ENCODE measurements at places on chromosomes 11 and 22. TPM values are rescaled to one million over a fixed set of nuclear protein-coding genes. Genes with fewer than 3 reads are reported as not detected.
A peak's percentile ranks its signal among the peaks of the same experiment; 100 is the strongest.

DNA sequence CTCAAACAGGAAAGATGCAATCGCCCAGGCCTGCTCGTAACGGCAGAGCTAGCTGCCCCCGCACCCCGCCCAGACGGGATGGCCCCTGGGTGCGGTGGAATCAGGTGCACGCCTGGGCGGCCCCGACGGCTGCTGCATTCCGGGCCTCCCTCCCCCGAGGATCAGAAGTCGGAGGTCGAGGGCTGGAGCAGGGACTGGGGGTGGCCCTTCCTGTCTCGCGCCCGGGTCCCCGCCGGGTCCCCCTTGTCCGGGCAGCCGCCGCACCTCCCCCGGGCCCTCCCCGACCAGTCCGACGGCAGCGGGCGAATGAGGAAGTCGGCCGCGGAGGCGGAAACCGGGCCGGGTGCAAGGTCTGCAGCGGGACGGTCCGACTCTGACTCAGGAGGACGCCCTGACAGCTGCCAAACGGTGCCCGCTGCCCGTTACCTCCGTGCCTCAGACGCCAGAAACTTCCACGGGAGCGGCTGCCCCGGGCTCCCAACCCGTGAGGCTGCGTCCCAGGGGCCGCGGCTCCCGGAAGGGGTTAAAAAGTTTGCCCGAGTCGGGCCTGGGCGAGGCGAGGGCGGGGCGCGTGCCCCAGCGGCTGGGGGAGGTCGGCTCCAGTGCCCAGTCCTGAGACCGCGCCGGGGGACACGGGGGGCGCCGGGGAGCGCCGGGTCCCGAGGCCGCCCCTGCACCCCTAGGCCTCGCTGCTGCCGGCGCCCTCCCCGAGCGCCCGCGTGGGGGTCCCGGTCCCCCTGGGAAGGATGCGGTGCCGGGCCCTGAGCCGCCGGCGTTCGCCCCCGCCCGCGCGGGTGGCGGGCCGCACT lies 663 bp downstream of the MYH9 start:
- peak; percentile 86 for DNase-seq

- no peak for DNase-seq
Observed at GRCh38 chr11:120147094-120147949, 9.4 kb upstream of the TRIM29 start.

DNA sequence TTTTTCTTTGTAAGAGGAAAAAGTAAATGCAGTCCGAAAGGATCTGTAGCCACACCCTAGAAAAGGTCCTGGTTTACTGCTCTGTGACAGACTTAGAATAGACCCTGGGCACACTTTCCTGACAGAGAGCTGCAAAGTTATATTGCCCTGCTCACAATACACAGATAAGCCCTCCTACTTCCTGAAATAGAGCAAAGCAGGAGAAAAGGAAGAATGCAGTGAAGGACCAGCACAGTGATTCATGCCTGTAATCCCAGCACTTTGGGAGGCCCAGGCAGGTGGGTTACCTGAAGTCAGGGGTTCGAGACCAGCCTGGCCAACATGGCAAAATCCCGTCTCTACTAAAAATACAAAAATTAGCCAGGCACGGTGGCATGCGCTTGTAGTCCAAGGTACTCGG lies 2.2 kb downstream of the CYB561A3 start:
- DNase-seq = no peak

DNA sequence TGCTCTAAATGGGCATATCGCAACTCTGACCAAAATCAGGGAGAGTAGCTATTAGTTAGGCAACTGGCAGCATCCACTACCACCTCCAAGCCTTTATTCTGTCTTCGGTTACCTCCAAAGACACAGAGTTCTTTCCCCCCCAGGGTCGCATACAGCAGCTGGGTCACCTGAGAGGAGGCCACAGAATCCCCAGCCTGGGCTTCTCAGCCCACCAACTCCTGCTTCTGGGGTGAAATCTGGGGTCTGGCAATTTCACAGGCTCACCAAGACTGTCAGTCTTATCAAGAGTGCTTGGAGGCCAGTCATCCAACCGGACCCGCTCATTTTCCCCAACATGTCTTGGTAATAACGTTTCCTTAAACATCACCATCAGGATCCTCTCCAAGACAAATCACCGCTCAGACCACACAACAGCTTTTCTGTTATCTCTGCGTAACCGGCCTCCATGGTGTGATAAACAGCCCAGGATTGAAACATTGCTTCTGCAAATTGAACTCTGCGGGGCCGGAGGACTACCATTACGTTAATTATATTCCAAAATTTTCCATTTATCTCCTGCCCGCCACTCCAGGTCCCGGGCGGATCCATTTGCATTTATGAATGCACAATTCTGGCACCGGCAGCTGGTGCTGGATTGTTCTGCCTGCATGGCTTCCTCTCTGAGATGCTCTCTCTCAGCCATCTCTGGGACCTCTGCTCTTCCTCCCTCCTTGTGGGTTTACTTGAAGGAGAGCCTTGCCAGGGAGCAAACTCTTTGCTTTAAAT lies 35.6 kb downstream of the RTL6 start:
- no peak for DNase-seq

DNA sequence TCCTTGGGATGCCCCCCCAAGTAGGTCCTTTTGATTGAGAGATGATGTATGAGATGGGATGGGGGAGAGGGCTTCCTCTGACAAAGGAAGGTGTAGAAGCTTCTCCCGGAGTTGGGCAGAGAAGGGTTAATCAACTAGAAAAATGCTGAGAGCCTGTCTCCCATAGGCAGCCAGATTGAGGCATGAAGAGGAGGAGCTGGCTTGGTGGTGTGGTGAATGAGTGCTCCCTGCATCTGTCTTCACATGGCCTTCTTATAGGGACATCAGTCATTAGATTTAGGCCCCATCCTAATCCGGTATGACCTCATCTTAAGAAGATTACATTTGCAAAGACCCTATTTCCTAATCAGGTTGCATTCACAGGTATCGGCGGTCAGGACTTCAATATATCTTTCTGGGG lies 61.1 kb downstream of the NFAM1 start:
- no peak for DNase-seq

The MS4A2 gene
- total RNA-seq = 0.42 TPM

Data from left ventricle myocardium superior (tissue), 1 donor.